Stimulated activated CD8-positive, alpha-beta memory T cell treated with anti-CD3 and anti-CD28 coated beads, Interleukin-2, amount 100 ng/mL, for 1 hour (primary cell): ENCODE measurements at places on chromosomes 4 and X.

DNA sequence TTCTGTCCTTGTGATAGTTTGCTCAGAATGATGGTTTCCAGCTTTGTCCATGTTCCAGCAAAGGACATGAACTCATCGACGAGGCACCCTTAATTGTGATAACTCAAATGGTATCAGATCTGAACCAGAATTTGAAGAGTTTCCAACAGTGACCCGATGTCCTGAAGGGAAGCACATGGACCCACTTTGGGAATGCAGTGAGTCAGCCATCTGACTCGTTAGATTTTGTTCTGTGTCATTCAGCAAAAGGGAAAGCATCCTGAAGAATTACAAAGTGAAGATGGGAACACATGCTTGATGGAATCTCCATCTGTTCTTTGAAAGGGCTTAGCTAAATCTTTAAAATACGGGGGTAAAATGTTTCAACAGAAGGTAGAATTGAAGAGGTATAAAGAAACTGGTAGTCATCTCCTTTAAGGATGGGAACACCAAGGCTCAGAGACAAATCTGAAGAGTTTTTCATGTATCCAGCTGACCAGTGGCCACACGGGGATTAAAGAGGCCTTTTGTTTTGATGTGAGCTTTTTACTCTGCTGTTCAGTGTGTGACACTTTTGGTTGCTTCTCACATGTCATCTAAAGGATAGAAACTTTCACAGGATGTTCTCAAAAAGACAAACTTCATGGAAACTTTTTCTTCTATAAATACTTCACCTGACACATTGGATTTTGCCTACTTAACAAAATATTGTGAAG, 393.8 kb downstream of the INPP4B start:
- DNase-seq = no peak

DNA sequence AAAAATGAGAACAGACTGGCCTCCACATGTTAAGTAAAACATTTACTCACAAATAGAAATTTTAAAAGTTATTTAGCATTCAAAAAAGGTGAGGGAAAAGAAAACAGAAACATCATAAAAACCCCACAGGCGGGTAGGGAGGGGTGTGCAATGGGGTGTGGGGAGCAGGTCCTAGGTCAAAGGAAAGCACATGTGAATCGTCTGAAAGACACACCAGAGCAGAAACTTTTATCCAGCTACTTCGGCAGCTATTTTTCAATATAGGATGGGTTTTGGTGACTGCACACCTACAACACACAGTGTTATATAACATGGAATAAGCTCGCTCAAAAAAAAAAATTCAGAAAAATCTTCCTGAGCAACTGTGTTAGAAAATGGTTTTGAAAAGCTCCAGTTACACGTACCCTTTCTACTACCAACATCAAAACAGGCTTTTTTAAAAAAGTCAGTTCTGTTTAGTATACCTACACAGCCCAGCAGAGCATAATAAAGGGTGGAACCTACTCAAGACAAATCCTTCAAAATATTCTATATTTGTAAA, 1.6 kb downstream of the OTUD4 start:
- DNase-seq = no peak

- DNase-seq = peak; percentile 7
These were observed 58.6 kb upstream of the PAGE1 start for GRCh38 chrX:49754233-49754857.

DNA sequence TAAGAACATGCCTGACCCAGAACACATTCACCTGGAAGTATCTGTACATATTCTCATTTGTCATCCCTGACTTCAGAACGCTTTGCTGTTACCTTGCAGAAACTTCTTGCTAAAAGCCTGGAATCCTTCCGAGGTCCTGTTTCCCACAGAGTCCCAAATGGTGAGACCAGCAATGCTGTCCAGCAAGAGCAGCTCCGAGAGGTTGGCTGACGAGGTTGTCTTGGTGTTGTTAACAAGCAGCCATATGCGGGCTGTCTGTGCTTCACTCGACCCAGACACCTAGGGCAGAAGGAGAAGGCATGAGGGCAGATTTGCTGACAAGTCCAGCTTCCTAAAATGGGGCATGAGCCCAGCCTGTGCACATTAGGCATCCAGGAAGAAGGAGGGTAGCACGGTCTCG, 19.3 kb downstream of the EVC2 start:
- no peak for DNase-seq

DNA sequence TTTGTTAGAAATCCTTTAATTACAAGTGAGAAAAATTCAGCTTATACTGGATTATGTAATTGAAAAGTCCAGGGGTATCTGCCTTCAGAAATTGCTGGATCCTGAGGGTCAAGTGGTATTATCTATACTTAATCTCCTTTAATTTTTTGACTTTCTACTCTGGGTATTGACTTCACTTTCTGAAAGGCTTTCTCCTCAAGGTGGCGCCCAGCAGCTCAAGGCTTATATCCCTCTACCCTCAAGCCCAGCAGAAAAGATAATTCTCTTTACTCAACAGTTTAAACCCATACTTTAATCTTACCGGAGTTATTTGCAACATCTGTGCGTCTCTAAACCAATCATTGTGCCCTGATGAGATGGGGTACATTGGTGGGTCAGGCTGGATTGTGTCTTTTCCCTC, 129.5 kb downstream of the LARP7 start:
- DNase-seq = no peak

DNA sequence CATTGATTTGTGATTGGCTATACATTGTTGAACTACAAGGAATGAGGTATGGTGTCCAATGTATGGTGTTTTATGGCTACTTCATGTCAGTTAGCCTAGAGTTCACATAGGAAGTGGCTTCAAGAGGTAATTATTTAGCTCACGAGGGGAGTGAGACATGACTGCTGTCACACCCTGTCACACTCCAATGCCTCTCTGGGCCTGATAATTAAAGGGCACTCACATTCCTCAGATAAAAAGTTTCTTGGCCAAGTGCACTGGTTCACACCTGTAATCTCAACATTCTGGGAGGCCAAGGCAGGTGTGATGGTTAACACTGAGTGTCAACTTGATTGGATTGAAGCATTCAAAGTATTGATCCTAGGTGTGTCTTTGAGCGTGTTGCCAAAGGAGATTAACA, 65.0 kb upstream of the DDX60 start:
- DNase-seq = no peak

DNA sequence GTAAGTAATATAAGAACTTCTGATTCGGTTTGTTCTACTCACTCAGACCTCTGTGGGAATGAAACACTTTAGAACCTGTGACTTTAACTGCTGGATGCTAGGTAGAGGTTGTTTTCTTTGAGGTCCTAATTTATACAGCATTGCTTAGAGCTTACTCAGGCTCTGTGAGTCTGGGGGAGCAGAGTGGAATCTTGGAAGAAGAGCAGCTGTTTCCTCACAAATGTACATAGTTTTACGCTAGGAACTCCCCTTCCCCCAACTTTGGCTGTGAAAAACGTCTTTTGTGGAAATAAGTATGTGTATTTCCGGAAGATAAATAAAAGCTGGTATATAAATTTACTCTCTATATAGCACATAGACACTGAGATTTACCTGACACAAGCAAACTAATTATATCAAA, 141.4 kb downstream of the NAA11 start:
- DNase-seq = no peak

- DNase-seq = no peak
These were observed 60.9 kb downstream of the ARHGEF38 start for GRCh38 chr4:105613306-105613705.

DNA sequence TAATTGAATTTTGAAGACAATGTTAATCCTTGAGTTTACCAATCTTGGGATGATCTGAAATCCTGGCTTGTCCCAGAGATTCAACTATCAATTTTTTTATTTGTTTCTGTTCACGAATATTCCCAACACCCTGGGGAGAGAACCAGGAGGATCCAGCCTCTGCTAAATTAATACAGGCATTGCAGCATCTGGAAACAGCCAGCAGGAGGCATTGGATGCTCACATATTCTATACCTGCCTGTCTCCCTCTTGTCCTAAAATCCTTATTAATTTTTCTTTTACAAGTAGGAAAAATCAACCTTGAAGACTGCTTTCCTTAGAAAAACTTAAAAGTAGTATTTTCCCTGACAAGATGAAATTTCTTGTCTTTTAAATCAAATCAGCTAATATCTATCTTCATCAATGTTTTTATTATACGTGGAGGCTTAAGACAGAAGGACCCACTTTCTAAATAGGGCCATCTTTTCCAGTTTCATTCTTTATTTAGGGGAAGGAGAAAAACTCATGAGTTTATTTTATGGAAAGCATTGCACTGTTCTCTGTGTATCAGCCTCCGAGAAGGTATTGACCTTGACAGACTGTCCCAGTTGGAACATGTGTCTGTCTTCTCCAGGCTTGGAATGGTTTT, 102.4 kb downstream of the CLNK start:
- DNase-seq = no peak

DNA sequence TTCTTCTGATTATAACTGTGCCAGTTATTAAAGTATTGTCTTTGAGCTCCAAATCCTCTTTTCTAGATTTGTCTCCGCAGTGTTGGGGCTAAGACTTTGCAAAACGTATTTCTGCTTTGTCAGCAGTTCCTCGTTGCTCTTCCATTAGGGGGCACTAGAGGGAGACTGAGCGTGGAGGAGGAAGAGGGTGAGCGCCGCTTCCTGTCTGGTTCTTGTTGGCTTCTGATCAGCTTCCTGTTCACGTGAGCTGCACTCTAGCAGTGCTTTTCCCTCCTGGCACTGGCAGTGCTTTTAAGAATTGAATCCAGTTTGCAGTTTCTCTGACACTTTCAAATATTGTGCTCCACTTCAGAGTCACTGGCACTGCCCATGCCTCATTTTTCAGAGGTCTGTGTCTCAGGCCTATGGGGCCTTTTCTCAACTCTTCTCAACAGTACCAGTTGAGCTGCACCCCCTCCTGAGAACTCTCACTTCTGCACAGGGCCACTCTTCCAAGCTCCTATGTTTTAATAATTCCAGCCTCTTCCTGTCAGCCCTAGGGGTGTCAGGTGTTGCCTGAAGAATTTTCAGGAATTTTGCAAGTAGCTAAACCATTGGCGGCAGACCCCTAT, 54.4 kb upstream of the LCORL start:
- DNase-seq = no peak

DNA sequence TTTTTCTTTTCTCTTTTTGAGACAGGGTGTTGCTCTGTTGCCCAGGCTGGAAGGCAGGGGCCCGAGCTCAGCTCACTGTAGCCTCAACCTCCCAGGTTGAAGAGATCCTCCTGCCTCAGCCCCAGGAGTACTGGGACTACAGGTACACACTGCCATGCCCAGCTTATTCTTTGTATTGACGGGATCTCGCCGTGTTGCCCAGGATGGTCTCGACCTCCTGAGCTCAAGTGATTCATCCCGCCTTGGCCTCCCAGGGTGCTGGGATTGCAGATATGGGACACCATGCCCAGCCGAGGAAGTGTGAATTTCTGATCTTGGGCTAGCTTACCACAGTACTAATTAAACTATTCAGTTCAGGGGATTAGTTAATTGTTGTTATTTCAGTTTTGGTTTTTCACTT, 28.6 kb upstream of the FAM193A start:
- no peak for DNase-seq

DNA sequence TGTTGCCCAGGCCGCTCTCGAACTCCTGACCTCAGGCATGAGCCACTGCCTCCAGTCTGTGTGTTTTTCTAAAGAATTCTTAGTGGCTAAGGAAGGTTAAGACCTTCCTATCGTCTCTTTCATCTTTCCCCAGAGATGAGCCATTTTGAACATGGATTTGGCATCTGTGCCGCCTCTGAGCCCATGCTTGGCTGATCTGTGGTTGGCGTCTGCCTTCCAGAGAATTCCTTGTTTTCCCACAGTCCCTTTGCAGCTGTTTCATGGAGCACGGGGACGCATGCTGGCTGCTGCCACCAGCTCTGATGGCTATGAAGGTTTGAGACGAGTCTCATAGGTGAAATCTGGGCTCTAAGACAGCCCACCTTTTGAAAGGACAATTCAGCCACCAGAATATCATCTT, 60.4 kb downstream of the SHROOM2 start:
- DNase-seq = no peak

GRCh38 chr4:80197601-80198440, 518 bp downstream of the PRDM8 start:
- no peak for DNase-seq

DNA sequence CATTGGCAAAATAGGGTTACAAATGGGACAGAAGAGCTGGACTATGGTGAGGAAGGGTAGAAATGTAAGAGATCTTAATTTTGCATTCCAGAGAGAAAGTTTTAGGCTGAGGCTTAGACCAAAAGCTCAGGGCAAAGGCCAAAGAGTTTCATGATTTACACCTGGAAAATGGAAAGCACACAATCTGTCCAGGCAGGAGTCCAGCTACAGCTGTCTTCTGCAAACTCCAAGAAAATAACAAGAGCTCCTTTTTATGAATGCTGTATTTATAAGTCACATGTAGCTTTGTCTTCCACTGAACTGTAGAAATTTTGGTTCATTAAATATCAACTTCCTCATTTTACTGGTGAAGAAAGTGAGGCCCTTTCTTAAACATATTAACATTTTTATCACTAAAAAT, 288.0 kb upstream of the ATOH1 start:
- DNase-seq = no peak

DNA sequence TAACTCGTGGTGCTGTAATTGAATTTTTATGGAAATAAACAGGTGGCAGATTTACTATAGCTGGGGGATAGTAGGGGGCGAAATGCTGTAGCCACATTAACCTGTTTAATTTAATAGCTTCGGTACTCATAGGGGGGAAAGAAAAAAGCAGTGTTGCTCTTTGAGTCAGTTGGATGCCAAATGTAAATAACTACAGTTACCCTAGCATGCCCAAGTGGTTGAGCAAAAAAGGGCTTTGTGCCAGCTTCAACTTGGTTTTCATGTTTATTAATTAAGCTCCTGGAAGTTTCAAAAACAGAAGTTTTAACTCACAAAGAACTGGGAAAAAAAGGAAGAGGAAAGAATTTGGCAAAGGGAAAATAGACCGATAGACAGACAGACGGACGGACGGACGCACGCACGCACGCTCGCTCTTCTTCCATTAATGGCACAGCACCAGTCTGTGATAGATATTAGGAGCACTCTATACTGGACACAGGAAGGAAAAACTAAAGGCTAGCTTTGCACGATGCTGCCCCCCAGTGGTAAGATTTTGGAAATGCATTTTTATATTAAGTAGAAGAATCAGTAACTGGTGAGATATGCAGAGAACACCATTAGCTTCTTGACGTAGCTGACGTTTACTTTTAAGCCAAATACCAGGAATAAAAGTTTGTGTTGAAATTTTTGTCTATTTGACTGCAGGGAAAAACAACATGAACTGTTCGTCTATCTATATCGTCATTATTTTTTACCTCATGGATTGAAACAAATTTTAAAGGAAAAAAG, 151.8 kb downstream of the SLC7A11 start:
- DNase-seq = no peak
